ENCODE measurements at places on chromosomes 16 and 17.

- no peak for DNase-seq
These were observed 206.9 kb upstream of the CACNG5 start for GRCh38 chr17:66627985-66628384.

- DNase-seq = no peak
These were observed 14.8 kb downstream of the CYB5D2 start for GRCh38 chr17:4157618-4158333.

GRCh38 chr17:43212641-43213490 lies 1.2 kb downstream of the TMEM106A start:
- no peak for DNase-seq

DNA sequence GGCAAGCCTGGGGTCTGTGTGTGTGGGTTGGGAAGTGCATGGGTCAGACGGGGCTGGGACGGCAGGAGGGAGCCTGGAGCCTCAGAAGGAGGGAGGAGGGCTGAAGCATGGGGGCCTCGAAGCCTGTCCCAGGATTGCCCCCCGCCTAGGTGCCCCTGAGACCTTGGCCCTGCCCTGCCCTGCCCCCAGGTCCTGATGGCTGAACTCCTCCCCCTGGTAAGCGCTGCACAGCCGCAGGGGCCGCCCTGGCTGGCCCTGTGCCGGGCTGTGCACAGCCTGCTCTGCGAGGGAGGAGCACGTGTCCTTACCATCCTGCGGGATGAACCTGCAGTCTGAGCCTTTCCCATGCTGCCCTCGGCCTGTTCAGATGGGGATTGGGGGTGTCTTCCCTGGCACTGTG lies 4.4 kb downstream of the TEDC2 start:
- no peak for DNase-seq

DNA sequence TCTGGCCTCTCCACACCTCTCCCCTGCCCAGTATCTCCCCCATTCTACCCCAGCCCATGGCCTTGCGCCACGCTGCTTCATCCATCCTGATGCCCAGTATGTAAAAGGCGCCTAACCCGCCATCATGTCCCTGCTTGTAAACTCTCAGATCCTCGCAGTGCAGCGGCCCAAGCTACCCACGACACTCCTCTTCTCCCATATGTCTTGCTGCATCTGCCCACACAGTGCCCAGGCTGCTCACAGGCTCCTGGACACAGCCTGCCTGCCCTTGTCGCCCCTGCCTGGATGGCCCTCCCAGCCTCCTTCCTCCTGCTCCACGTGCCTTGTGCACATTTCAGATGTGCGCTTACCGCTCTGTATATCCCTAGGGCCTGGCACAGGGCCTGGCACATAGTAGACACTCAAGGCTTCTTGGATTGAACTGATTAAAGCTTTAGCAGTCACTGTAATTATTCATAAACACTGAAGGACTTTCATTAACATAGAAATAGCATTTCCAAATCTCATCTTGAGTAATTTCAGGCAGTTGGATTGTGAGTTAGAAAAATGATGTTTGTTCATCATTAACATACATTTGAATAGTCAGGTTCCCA lies 129.1 kb downstream of the CLEC16A start:
- no peak for DNase-seq

- no peak for DNase-seq
These were observed 5.5 kb upstream of the NCBP3 start for GRCh38 chr17:3851461-3852100.

DNA sequence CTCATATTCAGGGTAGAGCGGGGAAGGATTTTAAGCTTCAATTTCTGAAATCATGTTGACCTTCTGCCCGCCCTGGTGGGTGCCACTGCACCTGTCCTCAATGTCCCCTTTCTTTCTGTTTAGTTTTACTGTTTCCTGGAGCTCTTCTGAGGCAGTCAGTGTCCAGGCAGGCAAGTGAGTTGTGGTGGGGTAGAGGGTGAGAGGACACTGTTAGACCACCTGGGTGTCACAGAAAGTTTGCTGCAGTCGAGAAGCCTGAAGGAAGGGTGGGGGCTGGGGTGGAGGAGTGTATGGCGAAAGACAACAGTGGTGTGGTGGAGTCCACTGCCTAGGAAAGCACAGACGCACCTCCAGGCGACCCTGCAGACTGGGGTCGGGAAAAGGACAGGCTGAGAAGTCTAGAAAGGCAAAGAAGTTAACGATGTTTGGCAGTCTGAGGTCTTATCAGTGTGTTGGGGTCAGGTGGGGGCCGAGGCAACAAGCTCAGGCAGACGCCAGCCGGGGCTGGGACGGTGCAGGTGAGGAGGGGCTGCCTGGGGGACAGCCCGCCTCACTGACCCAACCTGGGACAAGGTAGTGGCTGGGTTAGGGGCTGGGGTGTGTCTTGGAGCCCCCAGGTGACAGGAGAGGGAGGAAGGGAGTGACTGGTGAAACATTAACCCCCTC lies 23.3 kb upstream of the HOXB13 start:
- DNase-seq = no peak

DNA sequence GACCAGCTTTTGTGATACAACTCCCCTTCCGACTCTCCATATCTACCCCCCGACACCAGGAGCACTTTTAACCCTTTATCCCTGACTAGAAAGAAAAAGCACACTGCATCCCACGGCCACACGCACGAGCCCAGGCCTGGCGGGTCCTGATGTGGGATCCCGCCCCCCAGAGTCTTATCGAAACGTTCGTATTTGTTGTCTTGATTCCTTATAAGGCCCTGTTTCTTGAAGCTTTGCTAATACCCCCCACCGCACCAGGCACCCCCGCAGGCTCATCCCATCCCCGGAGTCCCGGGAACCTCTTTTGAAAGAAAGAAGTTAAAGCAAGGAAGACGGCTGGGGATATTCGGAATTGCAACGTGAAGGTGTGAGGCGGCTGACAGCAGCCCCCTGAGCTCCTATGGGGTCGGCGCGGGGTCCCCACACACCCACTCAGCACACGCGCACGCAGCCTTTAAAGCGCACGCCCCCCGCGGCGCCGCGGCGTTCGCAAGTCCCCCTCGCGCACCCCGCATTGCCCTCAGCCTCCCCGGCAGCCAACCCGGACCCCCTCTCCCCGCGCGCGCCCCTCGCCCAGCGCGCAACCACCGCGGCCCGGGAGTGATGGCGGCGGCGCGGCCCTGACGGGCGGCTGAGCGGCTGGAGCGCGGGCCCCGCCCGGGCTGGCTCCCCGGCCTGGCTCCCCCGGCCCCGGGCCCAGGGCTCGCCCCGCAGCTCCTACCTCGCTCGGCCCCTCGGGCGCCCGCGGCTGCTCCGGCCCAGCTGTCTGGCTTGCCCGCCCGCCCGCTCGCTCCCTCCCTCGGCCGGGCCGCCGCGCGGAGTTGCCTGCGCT lies 448 bp downstream of the STAT5B start:
- DNase-seq = peak; percentile 31

DNA sequence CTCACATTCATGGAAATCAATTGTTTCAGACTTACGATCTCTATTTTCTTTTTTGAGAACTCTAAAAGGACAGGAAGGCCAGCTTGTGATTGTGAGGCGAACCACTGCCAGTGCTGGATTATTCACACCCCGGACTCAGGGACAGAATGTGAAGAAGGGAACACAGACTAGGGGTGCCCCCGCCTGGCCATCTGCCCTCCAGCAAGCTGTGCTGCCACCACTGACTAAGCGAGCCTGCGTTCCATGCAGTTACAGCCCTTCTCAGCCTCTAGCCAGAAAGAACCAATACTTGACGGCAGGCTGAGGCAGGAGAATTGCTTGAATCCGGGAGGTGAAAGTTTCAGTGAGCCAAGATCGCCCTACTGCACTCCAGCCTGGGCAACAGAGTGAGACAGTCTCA lies 2.8 kb downstream of the HAGH start:
- no peak for DNase-seq

- DNase-seq = no peak
These were observed 64.8 kb upstream of the C17orf78 start for GRCh38 chr17:37310940-37311339.

GRCh38 chr17:8479431-8479947 lies 43.8 kb downstream of the NDEL1 start:
- DNase-seq = no peak

DNA sequence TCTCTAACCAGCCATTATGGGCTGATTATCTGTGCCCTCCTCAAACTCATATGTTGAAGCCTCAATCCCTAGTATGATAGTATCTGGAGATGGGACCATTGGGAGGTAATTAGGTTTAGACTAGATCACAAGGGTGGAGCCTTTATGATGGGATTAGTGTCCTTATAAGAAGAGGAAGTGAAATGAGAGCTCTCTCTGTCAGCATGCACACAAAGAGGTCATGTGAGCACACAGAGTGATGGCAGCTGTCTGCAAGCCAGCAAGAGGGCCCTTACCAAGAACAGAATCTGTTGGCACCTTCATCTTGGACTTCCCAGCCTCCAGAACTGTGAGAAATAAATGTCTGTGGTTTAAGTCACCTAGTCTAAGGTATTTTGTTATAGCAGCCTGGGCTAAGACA lies 101.9 kb downstream of the PCTP start:
- no peak for DNase-seq

GRCh38 chr17:76515274-76515949 lies 14.2 kb upstream of the RHBDF2 start:
- DNase-seq = peak; percentile 56

DNA sequence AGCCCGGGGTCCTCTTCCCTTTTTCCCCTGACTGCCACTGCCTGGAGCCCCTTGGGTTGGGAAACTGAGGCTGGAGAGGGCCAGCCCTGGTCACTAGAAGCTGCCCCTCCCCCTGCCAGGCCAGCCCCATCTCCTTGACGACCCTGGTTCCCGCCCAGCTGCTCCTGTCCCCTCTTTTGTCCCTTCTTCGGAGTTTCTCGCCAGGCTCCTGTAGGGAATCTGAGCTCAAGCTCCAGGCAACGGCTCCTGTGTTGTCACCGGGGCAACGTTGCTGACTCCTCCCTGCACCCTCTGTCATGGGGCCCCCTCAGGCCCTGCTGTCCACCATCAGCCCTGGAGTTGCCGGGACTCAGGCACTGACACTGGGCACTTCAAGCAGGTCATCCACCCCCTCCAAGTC lies 5.7 kb downstream of the LLGL1 start:
- no peak for DNase-seq

DNA sequence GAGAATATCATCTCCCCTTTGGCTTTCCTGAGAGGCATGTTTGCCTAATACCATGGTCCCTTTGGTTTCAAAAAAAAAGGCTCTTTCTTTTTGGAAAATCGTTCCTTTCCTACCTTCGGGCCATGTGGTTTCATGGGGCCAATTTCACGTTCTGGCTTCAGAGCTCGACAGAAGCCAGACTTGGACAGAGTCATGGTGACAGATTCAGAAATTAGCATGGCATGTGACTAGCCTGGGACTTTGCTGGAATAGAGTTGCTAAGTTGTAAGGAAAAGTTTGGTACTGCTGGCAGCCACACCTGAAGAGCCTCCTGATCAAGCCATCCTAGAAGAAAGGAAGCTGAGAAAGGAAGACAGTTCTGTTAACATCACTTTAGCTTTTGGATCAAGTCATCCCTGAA lies 2.4 kb upstream of the VWA3A start:
- DNase-seq = no peak

DNA sequence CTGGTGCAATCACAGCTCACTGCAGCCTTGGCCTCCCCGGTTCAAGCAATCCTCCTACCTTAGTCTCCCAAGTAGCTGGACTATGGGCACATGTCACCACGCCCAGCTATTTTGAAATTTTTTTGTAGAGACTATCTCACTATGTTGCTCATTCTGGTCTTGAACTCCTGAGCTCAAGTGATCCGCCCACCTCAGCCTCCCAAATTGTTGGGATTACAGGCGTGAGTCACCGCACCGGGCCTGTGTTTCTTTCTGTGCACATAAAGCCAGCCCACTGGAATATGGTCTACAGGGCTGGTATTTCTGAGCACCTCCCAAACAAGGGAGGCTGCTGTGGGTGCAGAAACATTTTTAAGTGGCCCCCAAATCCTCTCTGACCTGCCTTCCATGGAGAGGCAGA lies 8.4 kb downstream of the TMEM95 start:
- DNase-seq = no peak

GRCh38 chr17:51733166-51733565 lies 425.3 kb downstream of the CA10 start:
- DNase-seq = no peak

GRCh38 chr17:59338498-59338897 lies 7.0 kb downstream of the YPEL2 start:
- no peak for DNase-seq

- DNase-seq = no peak
These were observed 2.7 kb downstream of the C1QTNF1 start for GRCh38 chr17:79026376-79027273.

DNA sequence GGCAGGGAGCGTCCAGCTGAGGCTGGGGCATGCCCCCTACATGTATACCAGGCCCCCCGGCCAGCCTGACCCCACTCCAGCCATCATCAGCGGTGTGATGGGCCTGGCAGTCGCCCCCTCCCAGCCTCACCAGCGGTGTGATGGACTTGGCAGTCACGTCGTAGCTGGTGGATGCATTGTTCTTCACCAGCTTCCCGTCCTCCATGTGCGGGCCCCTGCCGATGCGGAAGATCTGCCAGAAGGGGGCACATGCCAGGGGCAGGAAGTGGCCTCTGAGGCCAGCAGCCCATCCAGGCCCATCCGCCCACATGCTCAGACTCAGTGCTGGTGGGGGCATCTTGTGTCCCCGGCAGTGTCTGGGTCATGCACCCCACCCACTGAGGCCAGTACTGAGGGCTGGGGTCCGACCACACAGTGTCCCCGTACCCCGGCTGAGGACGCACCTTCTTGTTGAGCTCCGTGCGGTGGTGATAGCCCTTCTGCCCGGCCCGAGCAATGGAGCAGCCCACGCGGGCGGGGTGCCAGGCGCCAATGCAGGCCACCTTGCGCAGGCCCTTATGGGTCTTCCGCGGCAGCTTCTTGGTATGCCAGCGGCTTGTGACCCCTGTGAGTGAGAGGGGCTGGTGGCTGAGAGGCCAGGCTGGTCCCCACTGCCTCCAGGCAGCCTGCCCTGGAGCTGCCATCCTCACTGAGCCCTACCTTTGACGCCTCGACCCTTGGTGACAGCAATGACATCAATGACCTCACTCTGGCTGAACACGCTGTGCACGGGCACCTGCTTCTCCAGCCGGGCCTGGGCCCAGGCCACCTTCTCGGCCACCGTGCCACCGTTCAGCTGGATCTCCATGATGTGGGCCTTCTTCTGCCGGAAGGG lies 3.7 kb upstream of the MSRB1 start:
- DNase-seq = no peak

- no peak for DNase-seq
These were observed 16.1 kb downstream of the ZNF500 start for GRCh38 chr16:4750896-4751295.
